ENCODE measurements at places on chromosomes 1 and 21. TPM values are rescaled to one million over a fixed set of nuclear protein-coding genes. Genes with fewer than 3 reads are reported as not detected.

- DNase-seq: no peak
Measured at GRCh38 chr1:101203820-101204540, 32.8 kb upstream of the S1PR1 start.

DNA sequence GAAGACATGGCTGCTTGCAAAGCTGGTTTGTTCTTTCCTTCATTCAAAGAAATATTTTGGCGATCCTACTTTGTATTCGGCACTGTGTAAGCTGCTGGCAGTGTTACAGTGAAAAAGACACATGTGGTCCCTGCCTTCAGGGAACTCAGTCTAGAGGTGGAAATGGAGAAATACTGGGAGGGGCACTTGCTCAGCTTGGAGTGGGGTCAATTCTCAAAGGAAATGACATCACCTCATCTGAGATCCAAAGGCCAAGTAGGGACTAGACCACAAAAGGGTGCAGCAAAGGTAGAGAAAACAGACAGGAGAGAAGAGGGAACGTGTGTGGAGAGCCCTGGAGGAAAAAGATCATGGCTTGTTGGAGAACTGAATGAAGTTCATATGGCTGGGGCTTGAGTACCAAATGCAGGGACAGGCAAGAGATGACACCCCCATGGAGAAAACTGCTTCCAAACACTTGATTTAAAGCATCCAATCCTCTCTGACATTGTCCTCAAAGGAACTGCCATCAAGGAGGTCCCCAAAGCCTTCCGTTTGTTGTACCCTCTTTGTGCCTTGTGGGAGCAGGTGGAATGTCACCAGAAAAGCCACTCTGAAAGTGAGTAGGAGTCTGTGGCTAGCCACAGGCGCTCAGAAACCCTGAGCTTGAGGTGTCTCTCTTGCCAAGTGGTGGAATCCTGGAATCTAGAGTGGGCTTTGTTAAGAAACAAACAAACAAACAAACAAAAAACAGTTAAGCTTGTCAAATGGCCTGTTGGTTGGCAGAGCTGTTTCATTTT, 48.3 kb upstream of the TDRD10 start:
- DNase-seq: no peak

DNA sequence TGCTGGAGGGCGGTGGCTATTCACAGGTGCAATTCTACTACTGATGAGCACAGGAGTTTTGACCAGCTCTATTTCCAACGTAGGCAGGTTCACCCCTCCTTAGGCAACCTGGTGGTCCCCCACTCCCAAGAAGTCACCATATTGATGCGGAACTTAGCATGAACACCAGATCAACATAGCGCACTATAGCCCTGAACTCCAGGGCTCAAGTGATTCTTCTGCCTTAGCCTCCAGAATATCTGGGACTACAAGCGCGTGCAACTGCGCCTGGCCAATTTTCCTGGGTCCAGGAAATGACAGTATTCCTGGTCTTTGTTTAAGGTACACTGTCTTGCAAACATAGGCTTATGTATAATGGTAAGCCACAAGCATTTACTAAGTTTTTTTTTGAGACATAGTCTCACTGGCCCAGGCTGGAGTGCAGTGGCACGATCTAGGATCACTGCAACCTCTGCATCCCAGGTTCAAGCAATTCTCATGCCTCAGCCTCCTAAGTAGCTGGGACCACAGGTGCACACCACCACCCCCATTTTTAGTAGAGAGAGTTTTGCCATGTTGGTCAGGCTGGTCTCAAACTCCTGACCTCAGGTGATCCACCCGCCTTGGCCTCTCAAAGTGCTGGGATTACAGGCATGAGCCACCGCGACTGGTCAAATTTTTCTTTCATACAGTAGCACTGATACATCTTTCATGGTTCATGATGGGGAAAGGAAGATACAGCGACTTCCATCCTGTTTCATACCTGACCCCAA, 12.6 kb downstream of the MCL1 start:
- DNase-seq: no peak

GRCh38 chr1:19312782-19313635, 883 bp downstream of the SLC66A1 start:
- DNase-seq: no peak

GRCh38 chr1:174114788-174115448, 44.4 kb upstream of the RABGAP1L start:
- DNase-seq: no peak

- DNase-seq: no peak
Measured at GRCh38 chr1:240618946-240619345, 7.0 kb upstream of the GREM2 start.

The TSNAX gene
- total RNA-seq: 64.0 TPM

DNA sequence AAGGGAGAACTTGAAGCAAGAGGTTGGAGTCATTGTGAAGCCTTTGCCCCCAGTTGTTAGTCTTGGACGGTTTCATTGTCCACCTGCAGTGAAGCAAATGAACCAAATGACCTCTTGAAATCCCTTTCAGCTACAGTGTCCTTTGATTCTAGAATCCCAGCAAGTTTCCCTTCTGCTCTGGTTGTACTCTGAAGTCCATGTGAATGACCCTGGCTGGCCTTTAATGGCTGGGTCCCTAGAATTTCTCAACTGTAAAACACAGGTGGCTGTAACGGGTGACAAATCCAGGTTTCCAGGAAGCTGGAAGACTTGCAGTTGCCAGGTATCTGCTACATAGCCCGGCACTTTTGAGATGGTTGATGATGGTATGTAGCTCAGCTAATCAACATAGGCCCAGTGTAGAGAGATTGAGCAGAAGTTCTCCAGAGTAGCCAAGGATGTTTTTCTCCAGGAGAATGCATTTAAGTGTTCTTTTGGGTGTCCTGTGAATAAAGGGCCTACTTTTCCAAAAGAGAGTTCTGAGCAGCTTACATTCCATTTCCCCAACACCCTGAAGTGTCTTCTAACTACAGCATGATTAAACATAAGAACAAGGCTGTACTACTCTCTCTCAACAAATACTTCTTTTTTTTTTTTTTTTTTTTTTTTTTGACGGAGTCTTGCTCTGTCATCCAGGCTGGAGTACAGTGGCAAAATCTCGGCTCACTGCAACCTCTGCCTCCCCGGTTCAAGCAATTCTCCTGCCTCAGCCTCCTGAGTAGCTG, 17.6 kb upstream of the SLC30A1 start:
- no peak for DNase-seq

DNA sequence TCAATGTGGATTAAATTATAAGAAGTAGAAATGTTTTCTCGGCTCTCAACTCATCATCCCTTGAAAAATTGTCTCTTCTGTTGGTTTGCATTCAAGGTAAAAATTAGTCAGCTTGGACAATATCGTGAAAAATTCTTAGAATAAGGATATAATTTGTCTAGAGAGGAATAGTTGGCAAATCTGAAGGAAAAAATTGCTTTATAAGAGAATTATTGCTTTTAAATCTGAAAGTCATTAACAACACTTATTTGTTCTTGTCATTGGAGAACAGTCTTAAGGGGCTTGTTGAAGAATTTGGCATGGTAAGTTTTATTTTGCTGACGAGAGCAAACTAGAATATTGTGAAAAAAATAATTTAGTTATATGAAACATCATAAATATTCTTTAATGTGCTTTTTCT, 26.4 kb downstream of the ANGPTL1 start:
- DNase-seq: no peak

The SUMO3 gene
- total RNA-seq: 88.4 TPM

The SERBP1 gene
- 307 TPM for total RNA-seq

The MIXL1 gene
- total RNA-seq: not detected

The UMODL1 gene
- total RNA-seq: not detected

The PODN gene
- 20.9 TPM for total RNA-seq

DNA sequence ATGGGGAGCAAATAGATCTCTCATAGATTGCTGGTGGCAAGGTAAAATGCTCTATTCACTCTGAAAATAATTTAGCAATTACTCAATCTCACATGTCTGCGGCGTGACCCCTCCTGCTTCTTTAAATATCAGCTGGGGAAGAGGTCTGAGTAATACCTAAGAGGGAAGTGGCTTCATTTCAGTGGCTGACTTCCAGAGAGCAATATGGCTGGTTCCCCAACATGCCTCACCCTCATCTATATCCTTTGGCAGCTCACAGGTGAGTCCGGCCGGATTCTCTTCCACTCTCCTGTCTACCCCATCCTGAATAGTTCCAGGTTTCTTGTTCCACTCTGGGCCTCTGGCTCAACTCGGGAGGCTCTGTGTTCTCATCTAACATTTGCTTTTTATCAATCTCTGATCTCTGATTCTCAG, at the start of gene SLAMF7:
TSS of gene SLAMF7 (plus strand) at position 150 of the 414 bp plus-strand sequence. CDS start at position 205, 55 bp downstream.
- no peak for DNase-seq

The OR6P1 gene
- not detected for total RNA-seq

DNA sequence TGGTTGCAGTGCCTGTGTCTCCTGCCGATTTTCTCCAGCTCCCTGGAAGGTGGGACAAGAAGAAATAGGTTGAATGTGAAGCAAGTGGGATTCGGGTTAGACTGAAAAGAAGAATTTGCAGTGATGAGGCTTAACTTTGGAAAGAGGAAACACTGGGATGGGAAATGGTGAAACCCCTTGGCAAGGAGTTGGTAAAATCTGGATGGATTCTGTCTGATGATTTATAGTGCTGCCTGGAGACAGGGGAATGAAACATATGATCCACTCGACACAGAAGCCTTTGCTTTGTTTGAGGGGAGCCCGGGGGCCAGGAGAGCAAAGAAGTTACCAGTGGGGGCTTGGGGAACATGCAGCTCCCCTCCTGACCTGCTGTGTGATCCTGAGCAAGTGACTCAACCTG, 67.2 kb downstream of the UBIAD1 start:
- DNase-seq: no peak

- no peak for DNase-seq
Measured at GRCh38 chr1:79969886-79970285, 963.4 kb upstream of the ADGRL4 start.

GRCh38 chr1:59543211-59543668, 246.3 kb downstream of the FGGY start:
- no peak for DNase-seq

The PHTF1 gene
- 7.6 TPM for total RNA-seq

DNA sequence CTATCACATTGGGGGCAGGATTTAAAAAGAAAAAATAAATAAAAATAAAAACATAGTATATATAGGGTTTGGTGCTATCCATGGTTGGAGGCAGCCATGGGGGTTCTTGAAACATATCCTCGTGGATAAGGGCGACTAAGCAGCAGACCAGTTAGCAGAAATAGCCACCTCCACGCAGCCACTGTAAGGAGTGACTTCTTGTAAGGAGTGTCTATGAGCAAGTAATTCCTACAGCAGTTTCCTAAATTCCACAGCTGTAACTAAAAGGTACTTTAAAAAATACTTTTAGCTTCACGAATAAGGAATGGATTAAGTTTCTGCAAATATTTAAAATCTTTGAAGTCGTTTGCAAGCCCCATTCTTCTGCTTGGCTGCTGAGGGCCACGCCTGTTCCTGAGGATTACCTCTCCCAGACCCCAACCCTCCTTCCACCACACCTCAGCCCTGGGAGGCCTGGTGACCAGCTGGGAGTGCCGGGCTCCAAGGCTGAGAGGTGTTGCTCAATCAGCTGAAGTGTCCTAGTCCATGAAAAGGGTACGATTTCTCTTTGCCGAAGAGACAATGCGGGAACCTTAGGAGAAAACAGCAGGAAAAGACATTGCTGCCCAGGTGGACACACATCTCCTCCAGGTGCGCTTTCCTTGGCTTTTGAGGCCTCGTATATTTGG, 115.3 kb downstream of the ADSS2 start:
- no peak for DNase-seq

DNA sequence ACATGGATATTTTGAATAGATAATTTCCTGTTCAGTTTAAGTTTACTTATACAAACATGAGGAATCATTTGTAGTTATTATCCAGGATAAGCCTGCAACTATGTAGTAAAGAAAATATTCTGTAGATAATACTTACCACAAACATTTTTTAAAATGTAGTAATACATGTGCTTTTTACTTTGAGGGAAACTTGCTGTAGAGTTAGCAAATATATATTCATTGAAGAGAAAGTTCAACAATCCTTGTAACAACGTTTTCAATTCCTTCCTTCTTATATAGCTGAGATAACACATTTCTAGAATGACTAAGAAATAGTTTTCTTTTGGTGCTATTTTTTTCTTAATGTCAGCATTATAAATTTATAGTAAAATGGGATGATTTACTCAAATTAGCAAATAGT, 664.6 kb upstream of the ADAMTS5 start:
- DNase-seq: no peak

DNA sequence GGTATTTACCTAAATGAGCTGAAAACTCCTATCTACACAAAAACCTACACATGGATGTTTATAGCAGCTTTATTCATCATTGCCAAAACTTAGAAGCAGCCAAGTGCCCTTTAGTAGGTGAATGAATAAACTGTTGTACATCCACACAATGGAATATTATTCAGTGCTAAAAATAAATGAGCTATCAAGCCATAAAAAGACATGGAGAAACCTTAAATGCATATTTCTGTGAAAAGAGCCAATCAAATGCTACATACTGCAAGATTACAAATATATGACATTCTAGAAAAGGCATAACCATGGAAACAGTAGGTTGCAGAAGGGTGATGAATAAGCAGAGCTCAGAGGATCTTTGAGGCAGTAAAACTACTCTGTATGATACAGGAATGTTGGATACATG, 23.3 kb downstream of the ABCB10 start:
- DNase-seq: no peak

DNA sequence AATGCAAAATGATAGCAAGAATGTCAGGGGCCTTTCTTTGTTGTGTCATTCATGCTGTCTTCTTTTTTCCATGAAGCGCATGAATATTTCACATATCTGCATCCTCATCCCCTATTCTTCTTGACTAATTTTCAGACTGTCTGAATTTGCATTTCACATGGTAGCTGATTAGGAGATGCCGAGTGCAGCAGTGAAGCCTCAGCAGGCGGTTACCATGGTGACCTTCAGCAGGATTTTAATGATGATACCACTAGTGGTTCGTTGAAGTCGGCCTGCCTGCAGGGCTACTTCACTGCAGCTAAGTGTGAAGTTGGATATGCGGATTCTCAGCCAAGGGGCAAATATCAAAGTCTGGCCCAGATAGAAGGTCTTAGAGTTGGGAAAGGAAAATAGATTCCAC, 141.8 kb downstream of the NEK7 start:
- no peak for DNase-seq

DNA sequence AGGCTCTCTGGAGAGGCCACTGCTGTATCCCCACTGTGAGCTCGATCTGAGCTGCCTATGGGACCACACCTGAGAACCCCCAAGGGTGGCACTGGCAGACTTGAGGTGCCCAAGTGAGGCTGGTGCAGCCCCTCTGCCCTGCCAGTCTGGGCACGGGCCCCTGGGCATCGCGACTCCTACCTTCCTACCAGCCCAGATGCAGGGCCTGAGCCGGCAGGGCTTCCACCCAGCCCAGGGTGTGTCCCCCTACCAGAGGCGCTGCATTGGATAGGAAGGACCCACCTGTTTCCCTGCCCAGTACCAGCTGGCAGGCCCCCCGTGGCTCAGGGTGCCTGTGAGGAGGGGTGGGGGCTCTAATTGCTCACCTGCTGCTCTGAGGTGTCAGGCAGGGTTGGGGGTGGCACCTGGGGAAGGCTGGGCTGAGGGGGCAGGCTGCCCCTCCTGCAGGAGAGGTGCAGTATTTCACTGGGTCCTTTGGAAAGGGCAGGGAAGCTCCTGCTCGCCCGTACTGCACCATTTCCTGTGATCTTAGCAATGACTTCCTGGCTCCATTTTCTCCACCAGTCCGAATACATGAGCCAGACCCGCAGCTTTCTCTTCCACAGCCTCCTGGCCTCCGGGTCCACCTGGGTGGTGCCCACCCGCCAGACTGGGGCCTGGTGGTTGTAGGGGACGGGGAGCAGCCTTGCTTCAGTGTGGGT, 11.8 kb downstream of the TP73 start:
- DNase-seq: no peak

All from uterus (tissue), 4 donors.